ENCODE measurements at places on chromosomes 5 and 9.
A peak's percentile ranks its signal among the peaks of the same experiment; 100 is the strongest.

- DNase-seq: no peak
These were observed 865.0 kb downstream of the NR2F1-AS1 start for GRCh38 chr5:92715946-92716520.

- no peak for DNase-seq
These were observed 188.0 kb upstream of the ADCY2 start for GRCh38 chr5:7207979-7208378.

GRCh38 chr5:95178046-95178651 lies 106.7 kb downstream of the MCTP1 start:
- DNase-seq: peak; percentile 54

DNA sequence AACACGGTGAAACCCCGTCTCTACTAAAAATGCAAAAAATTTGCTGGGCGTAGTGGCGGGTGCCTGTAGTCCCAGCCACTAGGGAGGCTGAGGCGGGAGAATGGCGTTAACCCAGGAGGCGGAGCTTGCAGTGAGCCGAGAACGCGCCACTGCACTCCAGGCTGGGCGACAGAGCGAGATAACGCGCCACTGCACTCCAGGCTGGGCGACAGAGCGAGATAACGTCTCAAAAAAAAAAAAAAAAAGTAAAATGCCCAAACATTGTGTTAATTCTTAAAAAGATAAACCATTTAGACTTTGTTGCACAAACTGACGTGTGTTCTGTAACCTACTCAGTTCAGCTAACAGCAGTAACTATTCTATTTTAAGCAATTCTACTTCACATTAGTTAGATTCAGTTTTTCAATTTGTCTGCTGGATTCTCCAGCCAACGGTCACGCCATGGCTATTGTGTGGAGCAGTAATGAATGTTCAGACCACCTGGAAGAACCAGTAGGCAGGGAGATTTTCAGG lies 119.3 kb upstream of the MAN2A1 start:
- no peak for DNase-seq

- no peak for DNase-seq
These were observed 20.8 kb upstream of the DTWD2 start for GRCh38 chr5:119009131-119009530.

GRCh38 chr5:135400866-135401265 lies 1.8 kb upstream of the MACROH2A1 start:
- DNase-seq: peak; percentile 83

GRCh38 chr9:123091459-123091858 lies 58.0 kb downstream of the GPR21 start:
- DNase-seq: no peak

- no peak for DNase-seq
These were observed 93.9 kb downstream of the GPBP1 start for GRCh38 chr5:57267805-57268204.

GRCh38 chr5:133527311-133527710 lies 85.0 kb downstream of the FSTL4 start:
- no peak for DNase-seq

DNA sequence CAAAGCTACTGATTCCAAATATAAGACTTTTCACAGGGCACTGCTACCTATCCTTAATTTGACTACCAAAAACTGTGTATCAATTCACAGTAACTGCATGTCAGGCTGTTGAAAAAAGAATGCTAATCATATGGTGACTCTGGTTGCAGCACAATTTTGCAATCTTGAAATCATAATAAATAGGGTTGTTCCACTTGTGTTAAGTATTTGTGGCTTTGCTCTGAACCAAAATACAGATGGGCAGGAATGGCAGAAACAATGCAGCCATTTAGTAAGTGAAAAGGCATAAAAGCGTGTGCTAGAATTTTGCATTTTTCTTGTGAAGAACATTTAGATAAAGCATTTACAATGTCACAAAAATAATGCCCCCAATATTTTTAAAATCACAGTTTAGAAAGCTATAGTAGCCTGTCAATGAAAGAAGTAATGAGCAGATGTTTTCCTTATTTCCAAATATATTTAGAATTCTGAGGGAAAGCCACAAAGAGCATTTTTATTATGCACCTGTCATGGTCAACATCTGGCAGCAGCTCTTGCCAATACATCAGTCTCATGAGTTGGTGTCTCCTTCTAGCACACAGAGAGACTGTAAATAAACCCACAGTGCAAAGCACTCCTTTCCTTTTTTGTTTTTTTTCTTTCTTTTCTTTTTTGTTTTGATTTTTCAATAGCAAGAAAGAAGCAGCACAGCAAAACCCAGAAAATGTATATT lies 54.8 kb upstream of the PAM start:
- no peak for DNase-seq
